GM19239 (cell line): ENCODE measurements at places on chromosomes 6 and 20.

- DNase-seq, result no peak
Measured at GRCh38 chr20:37911838-37912281, 8.9 kb downstream of the VSTM2L start.

DNA sequence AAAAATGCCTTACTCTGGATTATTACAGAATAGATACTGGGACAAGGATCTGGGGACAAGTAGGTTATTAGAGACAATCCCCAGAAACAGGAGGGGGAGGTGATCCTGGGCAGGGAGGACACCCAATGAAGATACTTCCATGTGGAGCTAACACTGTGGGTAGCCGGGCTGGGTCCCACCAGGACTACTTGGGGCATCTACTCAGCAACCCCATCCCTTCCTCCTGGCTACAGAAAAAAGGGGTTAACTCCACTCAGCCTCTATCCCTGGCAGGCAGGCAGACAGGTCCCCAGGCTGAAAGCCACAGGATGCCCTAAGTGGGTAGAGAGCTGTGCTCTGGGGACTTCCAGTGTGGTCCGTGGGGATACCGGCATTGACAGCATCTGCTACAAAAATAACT is 68.0 kb upstream of the NXT1 start:
- DNase-seq, result no peak

GRCh38 chr20:41895241-41896032 is 277.3 kb upstream of the CHD6 start:
- DNase-seq, result no peak

DNA sequence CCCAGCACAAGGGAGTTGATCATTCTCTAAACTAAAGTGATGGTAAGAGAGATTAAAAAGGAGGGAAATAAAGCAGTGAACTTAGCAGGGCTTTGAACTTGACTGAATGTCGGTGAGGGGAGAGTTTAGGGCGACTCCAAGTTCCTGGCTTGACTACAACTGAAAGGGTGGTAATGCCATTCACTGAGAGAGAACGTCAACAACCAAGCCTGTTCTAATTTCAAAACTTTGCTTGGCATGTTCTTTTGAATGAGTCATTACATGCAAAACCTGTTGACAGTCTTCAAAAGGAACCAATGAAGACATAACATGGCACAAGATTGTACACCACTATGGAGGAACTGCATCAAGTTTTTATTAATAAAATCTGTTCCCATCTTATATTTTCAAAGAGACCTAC is 10.3 kb upstream of the MYB start:
- no peak for DNase-seq

DNA sequence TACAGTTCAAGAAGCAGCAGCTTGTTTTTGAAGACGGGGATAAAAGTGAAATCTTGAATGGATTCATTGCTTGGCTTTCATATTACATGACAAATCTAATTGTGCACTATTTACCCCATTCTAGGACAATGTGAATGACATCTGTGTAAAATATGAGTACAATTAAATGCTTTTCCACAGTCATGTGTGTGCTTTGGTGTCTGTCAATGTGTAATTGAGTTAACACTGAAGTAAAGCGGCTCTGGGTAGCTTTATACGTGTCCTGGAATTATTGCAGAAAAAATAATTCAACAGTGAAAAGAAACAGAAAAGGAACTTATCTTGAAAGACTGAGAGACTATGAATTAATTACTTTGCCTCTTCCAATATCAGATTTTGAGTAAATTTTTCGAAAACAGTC is 233.5 kb upstream of the HS3ST5 start:
- DNase-seq, result no peak

DNA sequence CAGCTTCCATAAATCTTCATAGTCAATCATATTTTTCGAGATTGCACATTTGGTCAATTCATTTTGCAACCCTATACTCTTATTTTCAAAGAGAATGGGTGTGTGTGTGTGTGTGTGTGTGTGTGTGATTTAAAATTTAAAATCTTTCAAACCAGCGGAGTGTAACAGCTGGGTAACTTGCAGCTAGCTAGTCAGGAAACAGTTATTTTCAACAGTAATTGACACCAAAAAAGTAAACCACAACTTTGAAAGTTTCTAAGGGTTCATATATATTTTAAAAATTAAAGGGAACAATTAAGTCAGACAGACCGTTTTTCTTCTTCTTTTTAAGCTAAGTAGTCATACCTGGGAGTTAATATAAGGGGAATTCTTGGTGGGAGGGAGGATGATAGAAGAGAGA is 57.0 kb downstream of the PRR18 start:
- no peak for DNase-seq

- no peak for DNase-seq
Measured at GRCh38 chr20:47220161-47220582, 136.3 kb downstream of the ZMYND8 start.

DNA sequence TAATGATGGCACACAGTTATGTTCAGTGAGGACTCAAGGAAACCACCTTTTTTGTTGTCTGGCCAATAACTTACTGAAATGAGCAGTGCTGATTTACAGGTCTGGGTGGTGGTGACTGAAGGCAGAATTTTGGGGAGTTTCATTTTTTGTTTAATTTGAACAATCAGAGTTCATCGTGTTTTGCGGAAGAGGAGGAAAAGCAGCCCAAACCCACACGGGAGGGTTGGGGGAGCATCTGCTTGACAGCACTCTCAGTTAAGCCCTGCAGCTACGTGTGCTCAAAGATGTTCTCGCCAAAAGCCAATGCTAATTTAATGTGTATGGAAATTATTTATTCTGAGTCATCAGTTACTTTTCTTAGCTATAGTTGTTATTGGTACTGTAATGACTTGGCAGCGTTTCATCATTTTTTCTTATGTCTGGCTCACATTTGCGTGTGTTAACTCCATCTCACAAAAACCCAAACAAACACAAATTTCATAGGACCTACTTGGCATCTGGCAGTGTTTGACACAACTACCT is 89.2 kb downstream of the UST start:
- no peak for DNase-seq

GRCh38 chr6:168086066-168086465 is 7.1 kb upstream of the FRMD1 start:
- no peak for DNase-seq

DNA sequence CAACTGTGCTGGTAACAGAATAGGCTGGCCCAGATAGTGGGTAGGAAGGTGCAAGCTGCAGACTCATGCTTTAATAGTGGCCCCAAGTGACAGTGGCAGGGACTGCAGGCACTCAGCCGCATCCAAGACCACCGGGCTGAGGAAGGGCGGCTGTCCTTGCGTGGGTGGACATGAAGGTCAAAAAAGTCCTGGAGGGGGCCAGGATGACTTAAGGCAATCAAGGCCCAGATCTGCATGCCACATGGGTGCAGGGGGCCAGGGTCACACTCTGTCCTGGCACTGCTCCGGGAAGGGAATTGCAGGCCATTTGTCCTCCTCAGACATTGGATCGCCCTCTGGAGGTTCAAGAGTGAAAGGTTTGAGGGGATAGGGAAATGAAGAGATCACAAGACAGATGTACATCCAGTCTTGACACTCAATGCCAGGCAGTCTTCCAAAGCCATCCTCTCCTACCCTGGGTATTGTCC is 10.4 kb upstream of the VNN2 start:
- no peak for DNase-seq

- no peak for DNase-seq
Measured at GRCh38 chr20:44033873-44034272, 119.2 kb downstream of the TOX2 start.

DNA sequence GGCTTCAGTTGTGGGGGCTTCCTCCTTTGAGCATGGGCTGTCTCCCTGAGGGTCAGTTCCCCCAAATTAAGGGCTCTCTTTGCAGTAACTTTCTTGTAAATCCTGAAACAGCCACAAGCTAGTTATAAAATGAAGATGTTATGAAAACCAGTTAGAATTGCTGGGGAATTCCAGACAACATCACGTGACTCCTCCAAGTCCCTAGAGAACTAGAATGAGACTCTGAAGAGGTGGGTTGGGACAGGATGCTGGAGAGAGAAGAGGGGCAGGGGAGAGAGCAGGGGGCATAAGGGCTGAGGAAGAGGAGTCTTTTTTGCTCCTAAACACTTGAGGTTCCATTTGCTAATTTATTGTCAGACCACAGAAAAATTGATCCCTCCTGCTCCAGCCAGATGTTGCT is 380.3 kb downstream of the DHX35 start:
- DNase-seq, result no peak

GRCh38 chr6:19551611-19552010 is 285.6 kb upstream of the ID4 start:
- no peak for DNase-seq

DNA sequence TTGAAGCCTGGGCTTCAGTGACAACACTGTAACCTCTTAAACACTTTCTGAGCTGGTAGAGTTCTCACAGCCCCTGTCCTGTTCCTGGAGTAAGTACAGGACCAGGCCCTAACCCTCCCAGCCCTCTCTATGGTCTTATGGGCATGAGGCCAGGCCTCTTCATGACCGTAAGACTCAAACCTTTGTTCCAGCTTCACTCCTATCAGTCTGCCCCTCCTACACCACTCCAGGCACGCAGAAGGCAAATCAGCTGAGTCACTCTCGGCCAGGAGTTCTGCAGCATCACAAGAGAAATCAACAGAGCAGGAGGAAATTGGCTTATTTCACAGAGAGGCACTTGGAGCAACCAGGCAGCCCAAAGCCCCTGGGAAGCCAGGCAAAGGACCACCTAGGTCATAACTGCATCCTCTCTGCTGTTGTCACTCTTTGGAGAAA is 25.3 kb upstream of the CHD6 start:
- no peak for DNase-seq

GRCh38 chr6:138088326-138088762 is 18.9 kb downstream of the PERP start:
- DNase-seq, result no peak

GRCh38 chr6:52594221-52594620 is 17.4 kb upstream of the TRAM2 start:
- no peak for DNase-seq

- no peak for DNase-seq
Measured at GRCh38 chr6:40692337-40692736, 105.2 kb upstream of the LRFN2 start.

DNA sequence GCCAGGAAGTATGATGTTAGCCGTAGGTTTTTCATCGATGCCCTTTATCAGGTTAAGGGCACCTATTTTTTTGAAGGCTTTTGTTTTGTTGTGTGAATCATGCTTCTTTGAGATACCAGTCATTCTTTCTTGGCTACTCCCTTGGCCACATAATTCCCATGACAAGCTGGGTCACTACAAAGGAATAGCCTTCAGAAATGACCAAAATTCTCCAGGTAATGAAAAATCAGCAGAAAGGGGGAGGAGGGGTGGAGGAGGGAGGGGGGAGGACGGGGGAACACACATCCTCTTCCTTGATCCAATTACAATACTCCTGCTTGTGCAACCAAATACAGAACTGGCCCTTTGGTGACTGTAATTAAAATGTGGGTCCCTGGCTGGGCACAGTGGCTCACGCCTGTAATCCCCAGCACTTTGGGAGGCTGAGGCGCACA is 21.7 kb upstream of the TGM2 start:
- no peak for DNase-seq

- DNase-seq, result no peak
Measured at GRCh38 chr6:125781314-125781868, 9.4 kb upstream of the NCOA7 start.

- DNase-seq, result no peak
Measured at GRCh38 chr6:113823916-113824315, 33.2 kb upstream of the MARCKS start.

DNA sequence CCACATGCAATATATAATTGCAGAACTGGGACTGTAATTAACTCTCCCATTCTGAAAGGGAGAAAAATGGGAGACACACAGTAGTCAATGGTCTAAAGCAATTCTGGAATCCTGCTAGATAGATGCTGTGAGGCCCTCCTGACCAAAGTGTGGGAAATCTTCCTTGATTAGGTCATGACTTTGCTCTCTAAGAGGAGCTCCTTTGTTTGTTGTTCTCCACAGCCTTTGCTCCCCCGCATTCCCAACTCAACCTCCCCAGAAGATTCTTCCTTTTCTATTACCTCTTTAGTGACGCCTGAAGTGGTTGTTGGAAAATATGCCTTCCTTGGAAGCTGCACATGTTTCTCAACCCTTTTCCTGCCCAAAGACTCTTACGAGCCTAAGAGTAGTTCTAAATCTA is 28.8 kb upstream of the LIN28B start:
- no peak for DNase-seq

GRCh38 chr6:4615891-4616290 is 160.3 kb upstream of the CDYL start:
- no peak for DNase-seq

DNA sequence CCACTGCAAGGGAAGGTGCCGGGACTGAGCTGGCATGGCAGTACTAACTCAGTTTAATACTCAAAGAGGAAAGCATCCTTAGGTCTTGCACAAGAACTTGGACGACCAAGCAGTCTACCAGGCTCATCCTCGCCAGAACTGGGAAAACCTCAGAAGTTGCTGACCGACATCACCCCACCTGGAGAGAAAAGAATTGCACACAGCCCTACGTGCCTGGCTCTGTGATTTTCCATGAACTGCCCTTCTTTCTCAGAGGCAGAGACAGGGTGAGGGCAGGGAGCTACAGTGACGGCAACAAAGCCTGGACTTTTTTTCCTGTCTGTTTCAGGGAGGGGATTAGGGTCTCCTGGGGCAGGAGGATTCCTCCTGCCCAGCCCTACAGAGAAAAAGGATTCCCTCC is 8.0 kb downstream of the JAG1 start:
- DNase-seq, result no peak

GRCh38 chr20:63056236-63057170 is 49.7 kb upstream of the BHLHE23 start:
- peak; percentile 64 for DNase-seq

DNA sequence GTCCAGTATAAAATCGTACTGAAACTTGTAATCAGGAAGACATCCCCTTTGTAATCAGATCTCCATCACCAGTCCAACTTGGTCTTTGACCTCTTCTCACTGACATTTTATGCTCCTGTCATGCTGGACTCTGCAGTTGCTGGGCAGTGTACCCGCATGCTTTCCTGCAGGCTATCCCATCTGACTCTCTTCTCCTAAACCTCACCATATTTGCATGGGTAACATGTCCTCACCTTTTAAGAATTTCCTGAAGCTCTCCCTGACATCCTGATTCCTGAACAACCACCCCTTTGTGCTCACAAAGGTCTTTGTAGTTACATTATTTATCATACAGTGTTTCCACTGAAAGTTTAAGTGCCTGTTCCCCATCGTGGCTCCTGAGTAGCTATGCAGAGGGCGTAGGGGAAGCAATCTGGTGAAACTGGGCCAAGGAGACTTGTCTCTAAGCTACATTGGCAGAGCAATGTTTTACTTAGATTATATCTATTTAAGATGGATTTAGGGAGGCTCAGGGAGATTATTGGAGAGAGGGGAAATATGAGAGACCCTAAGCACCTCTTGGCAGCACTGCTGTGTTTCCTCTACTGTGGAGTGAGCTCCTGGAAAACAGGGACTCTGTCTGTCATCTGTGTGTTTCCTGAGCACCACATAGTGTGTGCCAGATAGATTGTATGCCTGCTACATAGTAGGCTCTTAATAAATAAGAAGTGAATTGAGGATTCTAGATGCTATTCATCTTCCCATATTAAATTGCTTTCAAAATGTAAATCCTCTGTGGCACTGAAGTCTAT is 124.0 kb downstream of the LAMA2 start:
- DNase-seq, result no peak

GRCh38 chr6:153595903-153596302 is 443.1 kb upstream of the OPRM1 start:
- no peak for DNase-seq

- no peak for DNase-seq
Measured at GRCh38 chr6:1611572-1612298, 2.0 kb downstream of the FOXC1 start.

- no peak for DNase-seq
Measured at GRCh38 chr6:67887747-67888545, 747.1 kb upstream of the ADGRB3 start.

- no peak for DNase-seq
Measured at GRCh38 chr6:75855052-75855451, 106.0 kb downstream of the MYO6 start.
